ENCODE measurements at places on chromosomes 3 and 15. TPM values are rescaled to one million over a fixed set of nuclear protein-coding genes. Genes with fewer than 3 reads are reported as not detected.

- DNase-seq, result no peak
Observed at GRCh38 chr3:1275495-1275894, 182.7 kb downstream of the CNTN6 start.

DNA sequence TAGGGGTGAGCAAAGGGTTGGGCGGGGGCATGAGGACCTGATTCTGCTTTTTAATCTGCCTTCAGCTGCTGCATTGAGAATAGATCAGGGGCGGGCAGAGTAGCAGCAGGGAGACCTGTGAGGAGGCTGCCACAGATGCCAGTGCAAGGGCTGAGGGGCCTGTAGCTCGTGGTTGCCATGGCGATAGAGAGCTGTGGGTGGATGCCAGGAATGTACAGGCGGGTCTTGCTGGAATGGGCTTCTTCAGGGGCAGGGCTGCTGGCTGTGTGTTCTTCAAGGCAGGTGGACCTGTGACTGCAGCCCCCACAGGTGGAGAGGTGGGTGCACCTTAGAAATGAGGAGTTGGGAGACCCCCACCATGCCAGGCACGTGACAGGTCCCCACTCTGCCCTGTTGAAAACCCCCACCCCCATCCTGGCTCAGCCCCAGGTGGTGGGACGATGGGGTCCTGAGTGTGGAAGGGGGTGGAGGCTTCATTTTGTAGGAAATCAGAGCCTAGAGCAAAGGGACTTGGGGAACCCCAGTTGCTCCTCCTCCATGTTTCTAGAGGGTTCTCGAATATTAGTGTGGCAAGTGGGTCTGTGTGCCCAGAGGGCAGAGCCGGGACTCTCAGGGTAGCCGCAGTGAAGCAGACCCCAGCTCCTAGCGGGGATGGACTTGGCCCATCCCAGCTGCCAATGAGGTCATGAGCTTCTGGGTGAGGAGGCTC is 38.3 kb downstream of the SLC6A6 start:
- DNase-seq, result peak; percentile 21

- no peak for DNase-seq
Observed at GRCh38 chr3:29261119-29261518, 19.8 kb upstream of the RBMS3 start.

DNA sequence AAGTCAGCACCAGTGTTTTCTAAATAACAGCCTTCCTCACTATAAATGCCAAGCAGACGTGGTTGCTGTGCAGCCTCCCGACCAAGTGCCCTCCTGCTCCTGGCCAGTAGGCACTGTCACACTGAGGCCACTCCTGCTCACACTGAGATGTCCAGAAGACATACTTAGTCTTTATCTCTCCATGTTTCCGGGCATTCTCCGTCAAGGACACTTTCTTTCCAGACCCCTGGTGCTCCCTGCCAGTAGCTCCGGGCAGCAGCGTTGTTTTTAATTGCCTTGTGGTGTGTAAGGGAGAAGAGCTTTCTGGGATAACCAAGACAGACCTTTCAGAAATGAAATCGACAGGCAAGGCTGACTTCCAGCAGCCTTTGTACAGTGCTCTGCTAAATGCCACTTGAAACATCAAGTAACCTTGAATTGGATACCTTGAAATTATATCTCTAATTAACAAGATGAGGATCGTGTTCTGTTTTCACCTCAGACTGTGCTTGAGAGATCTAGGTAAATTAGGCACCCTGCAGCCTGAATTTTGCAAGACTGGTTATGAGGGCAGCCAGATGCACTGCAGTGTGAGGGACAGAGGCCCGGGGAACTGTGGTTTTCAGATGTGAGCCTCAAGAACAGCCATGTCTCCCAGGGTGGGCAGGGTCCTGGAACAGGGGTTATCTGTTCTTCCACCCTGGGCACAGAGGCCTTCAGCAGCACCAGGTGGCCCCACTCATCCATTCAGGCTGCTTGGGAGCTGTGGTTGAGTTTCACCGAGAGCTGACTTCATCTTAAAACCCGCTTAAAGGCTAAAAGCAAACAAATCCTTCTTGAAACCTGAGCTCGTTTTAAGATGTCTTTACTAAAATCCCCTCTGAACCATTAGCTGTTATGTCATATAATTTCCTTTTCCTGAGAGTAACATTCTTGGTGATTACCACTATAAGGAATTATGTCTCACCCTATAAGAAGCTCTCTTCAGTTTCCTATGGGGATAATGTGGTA is 105.5 kb upstream of the IL12A start:
- DNase-seq, result peak; percentile 73

Gene ERICH6
- not detected for total RNA-seq

Gene CLPX
- total RNA-seq, result 19.3 TPM

Gene CA12
- 19.8 TPM for total RNA-seq
